Stimulated activated CD4-positive, alpha-beta T cell treated with anti-CD3 and anti-CD28 coated beads, Interleukin-1b, Interleukin-23, amount 100 ng/mL, for 24 hours (primary cell): ENCODE measurements at places on chromosomes 12 and 14.

DNA sequence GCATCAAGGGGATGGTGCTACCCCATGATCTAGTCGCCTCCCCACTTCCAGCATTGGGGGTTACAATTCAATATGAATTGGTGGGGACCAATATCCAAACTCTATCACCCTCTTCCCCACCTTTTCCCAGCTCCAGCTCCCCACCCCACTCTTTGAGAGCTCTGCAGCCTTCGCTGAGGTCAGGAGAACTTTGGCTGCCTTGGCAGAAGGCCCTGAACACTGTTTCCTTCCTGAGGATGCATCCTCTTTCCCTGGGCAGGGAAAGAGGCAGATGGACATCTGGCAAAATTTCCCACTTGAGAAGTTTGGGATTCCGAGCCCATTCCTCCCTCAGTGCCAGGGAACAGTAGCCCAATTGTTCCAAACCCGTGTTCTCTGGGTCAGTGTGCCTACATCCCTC is 169.1 kb downstream of the TSPAN9 start:
- no peak for DNase-seq

DNA sequence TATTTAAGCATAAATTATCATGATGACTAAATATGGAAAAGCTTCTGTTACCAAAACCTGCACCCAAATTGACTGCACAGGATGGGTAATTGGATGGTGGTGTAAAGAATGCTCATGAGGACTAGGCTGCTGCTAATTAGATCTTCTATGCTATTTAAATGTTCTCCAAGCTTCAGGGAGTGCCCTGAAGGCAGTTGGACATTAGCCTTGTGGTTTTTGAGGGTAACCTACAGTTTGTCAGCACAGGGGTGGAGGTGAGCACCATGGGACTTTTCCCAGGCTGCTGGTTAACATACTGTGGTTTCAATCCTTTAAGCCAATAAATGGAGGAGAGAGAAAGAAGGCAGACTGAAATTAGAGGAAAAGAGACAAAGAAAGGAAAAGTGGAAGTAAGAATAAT is 145.0 kb downstream of the WIF1 start:
- DNase-seq: no peak

DNA sequence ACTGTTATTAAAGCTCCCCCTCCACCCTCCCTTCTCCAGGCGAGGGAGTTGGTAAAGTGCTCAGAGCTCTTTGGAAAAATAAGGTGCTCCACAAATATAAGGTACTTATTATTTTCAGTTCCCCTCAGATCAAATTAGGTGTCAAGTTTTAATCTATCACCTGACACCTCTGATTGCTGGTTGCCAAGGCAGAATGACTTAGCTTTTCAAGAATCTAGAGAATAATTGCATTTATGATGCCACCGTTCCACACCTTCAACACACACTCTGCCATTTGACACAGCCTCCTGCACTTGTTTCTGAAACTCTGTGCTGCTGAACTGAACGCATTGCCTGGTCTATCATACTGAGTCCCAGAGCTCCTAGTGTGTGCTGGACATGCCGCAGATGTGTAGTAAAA is 128.6 kb downstream of the CRACR2A start:
- DNase-seq: no peak

- no peak for DNase-seq
Measured at GRCh38 chr12:5924342-5924741, 20.7 kb downstream of the ANO2 start.

DNA sequence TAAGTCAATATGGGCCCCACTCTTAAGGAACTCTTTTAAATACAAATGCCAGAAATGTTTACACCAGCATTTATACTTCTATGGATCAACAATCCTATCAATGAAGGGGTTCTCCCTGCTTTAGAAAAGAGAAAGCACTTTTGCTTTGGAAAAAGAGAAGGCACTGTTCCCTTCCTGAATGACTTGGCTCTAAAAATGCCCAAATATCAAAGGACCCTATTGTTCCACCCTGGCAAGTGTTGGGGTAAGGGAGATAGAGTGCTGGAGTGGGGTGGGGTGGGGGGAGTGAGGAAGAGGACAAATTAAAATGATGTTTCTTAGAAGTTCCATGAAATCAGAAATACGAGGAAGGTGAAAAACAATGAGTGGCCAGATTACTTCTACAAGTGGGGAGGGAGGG is 131.6 kb upstream of the GRIN2B start:
- DNase-seq: no peak

GRCh38 chr12:90237841-90238240 is 529.2 kb upstream of the ATP2B1 start:
- no peak for DNase-seq

GRCh38 chr12:124077701-124078100 is 104.7 kb downstream of the ZNF664 start:
- DNase-seq: no peak

- DNase-seq: no peak
Measured at GRCh38 chr14:34120185-34120977, 169.5 kb upstream of the EGLN3 start.

- DNase-seq: no peak
Measured at GRCh38 chr12:52419656-52420055, 13.5 kb upstream of the KRT82 start.

- no peak for DNase-seq
Measured at GRCh38 chr12:99916555-99916954, 68.2 kb downstream of the ANKS1B start.

DNA sequence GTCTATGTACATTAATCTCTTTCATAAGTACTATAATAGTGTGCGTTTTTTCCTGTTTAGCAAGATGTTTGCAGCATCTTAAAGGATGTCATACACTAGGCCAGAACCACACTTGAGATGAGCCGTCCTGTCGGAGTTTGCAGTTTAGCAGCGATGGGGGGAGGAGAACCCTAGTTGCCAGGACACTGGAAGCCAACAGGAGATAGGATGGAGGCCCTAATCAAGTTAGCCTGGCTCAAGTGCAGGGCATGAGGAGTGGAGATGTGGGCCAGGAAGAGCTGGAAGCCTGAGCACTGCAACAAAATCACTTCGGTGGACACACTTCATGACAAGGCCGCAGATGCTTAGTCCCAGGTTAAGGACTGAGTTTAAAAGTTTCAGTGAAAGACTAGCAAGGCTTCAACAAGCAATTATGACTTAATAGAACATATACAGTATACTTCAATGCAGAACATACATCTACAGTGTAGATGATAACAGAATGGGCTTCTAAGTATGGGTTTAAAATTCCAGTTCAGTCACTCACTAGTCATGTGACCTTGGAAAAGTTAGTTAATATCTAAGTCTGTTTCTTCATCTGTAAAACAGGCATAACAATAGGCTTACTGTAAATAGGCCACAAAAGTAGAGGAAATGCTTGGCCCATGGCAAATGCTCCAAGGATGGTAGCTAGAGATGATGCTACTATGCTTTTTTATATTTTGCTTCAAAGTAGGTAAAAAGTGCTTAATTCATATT is 77.1 kb downstream of the PTPN21 start:
- no peak for DNase-seq

DNA sequence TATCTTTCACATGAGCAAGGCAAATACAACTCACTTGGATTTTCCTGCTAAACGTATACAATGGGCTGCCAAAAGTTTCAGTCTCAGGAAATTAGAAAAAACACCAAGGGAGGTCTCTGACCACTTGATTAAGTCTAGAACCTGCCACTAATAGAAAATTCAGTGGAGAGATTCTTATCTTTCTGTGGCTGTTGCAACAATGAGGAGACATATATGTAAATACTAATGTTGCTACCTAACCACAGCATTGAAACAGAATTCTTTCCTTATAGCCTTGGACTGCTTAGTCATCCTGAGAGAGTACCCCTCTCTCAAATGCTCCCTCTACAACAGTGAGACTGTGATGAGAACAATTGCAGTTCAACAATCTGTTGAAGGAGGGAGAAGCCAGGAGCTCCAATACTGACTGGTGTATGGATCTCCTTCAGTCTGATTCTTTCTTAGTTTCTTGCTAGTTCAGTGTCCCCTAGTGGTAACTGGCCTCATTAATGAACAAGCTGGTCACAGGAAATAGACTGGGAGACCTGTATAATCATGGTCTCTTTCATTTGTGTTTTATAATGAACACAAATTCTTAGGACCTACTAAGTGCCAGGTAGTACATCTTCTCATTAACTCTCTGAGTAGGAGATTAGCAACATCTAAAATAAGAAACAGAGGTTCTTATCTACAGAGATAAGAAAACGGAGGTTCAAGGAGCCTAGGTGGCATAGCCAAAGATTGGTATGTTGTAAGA is 164.5 kb downstream of the SLC38A4 start:
- DNase-seq: no peak

GRCh38 chr12:108468196-108468968 is 46.7 kb upstream of the FICD start:
- DNase-seq: no peak

DNA sequence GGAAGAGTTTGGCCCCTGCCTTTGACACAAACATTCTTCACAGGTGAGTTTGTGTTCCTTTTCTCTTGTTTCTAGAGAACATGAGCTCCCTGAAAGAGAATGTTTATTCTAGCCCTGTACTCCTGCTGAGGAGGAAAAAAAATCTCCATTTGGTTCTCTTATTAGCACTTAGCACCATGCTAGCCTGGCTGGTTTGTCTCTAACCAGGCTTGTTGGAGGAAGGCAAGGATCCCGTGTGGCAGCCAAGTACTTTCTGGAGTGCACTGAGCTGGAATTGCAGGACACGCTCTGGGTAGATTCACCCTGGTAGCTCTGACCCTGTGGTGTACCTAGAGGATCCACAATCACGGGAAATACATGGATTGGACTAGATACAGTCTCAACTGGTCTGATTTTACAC is 41.9 kb downstream of the KCNA1 start:
- DNase-seq: no peak
